ENCODE measurements at places on chromosomes 3 and 15. TPM values are rescaled to one million over a fixed set of nuclear protein-coding genes. Genes with fewer than 3 reads are reported as not detected.

GRCh38 chr3:26375843-26376530, 246.6 kb upstream of the LRRC3B start:
- no peak for DNase-seq

Gene IGSF11
- not detected for total RNA-seq

Gene PLSCR2
- 0.25 TPM for total RNA-seq

DNA sequence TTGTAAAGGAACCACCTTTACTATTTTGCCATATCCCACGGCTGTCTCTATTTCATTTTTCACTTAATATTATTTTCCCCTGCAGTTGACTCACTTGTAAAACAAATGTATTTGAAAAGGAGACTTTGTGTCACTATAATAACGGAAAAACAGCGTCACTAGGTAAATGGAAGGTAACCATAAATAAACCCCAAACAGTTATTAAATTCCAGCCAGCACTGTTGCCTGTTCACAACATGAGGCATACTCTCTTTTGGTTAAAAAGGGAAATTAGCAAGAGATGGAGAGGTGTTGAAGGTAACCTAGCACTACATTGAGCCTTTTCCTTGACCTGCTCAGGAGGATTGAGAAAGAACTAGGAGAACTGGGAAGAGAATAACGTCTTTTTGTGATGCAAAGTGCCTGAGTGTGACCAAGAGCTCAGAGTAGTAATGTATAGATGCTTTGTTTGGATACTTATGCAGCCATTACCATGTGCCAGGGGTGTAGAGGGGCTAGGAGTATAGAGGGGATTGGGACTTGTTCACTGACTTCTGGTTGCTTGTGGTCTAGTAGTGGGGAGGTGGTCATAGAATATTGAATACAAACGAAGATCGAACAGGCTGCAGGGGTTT, 19.6 kb downstream of the FLNB start:
- DNase-seq = no peak

DNA sequence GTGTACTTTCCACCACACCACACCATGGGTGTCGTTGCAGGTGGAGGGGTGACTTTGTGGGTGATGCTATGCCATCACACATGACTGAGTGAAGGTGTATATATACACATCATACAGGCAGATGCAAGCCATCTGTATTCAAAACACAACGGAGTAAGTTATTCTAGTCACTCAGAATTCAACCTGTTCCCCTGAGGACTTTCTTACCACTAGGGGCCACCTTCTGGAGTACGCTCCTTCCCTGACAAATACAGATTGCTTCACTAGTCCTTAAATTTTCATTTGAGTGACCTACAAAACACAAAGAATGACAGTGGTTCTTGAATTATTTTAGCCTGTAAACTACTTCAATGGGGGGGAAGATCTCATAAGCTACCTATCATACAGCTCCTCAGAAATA, 52.8 kb upstream of the NTRK3 start:
- no peak for DNase-seq

Gene P2RY12
- total RNA-seq = 2.8 TPM

- DNase-seq = no peak
Observed at GRCh38 chr3:40097131-40098117, 212.1 kb upstream of the EIF1B start.

GRCh38 chr15:69663441-69663840, 210.8 kb downstream of the RPLP1 start:
- no peak for DNase-seq

GRCh38 chr3:86562090-86562489, 428.9 kb downstream of the VGLL3 start:
- no peak for DNase-seq

- DNase-seq = no peak
Observed at GRCh38 chr3:23324745-23325144, 121.6 kb downstream of the UBE2E2 start.

DNA sequence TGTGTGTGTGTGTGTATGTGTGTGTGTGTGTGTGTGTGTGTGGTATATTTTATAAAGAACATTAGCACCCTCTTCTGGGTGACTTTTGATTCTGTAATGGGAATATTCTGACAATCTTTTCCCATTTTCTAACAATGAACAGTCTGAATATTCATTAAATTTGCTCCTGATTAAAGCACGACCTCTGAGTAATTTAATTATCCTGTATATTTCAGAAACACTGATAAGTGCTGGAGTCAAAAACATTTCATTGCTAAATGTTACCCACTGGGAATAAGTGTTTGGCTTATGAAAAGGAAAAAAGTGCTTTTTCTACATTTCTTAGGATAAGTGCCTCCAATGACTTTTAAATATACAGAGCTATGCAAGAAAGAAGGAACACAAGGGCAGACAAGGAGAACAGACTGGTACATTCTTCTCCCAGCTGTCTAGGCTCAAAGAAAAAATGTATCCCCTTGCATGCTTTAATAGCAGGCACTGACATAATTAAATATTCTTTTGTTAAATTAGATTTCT, 32.3 kb upstream of the SYNPR start:
- DNase-seq = no peak

Gene GCHFR
- 50.5 TPM for total RNA-seq

- no peak for DNase-seq
Observed at GRCh38 chr15:92963794-92964193, 63.7 kb downstream of the CHD2 start.

Gene CYP11A1
- total RNA-seq = 2.3 TPM

Gene OR5K2
- not detected for total RNA-seq

Gene CPN2
- 87.9 TPM for total RNA-seq

- no peak for DNase-seq
Observed at GRCh38 chr15:79981831-79982455, 10.9 kb upstream of the BCL2A1 start.

GRCh38 chr15:69988541-69989225, 109.0 kb downstream of the TLE3 start:
- no peak for DNase-seq

DNA sequence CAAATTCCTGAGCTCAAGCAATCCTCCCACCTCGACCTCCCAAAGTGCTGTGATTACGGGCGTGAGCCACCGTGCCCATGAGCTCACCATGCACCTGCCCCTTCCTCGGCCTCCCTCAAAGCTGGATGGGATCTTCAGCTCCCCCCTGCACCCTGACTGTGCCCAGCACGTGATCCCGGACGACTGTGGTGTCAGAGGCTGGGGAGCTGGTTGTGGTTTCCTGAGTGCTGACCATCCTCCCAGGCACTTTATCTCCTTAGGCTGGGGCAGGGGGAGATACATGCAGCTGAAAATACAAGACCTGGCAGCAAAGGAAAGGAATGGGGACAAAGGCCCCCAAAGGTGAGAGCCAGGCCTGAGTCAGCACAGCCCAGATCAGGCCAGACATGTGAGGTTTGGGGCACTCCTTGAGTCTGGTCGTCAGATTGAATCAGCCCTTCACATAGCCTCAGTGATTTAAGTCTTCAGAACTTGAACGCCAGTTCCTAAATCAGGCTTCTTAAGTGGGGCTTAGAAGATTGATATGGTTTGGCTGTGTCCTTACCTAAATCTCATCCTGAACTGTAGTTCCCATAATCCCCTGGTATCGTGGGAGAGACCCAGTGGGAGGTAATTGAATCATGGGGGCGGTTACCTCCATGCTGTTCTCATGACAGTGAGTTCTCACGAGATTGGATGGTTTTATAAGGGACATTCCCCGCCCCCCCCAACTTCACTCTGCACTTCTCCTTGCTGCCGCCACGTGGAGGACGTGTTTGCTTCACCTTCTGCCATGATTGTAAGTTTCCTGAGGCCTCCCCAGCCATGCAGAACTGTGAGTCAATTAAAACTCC, 35.8 kb downstream of the PRKCD start:
- no peak for DNase-seq

GRCh38 chr3:94406595-94406994, 343.7 kb downstream of the NSUN3 start:
- no peak for DNase-seq
